ENCODE measurements at places on chromosomes 1 and 21. TPM values are rescaled to one million over a fixed set of nuclear protein-coding genes. Genes with fewer than 3 reads are reported as not detected.

The C8A gene
- not detected for total RNA-seq

The LEMD1 gene
- total RNA-seq = 4.0 TPM

The FCRL2 gene
- not detected for total RNA-seq

The GBP7 gene
- 0.07 TPM for total RNA-seq

The IFI16 gene
- total RNA-seq = 1.3 TPM

The HSD3B2 gene
- not detected for total RNA-seq

The TCHH gene
- total RNA-seq = not detected

The DSCAM gene
- not detected for total RNA-seq

The UTS2 gene
- total RNA-seq = not detected

The IKBKE gene
- 28.3 TPM for total RNA-seq

The LCE6A gene
- not detected for total RNA-seq

The CYP4Z1 gene
- not detected for total RNA-seq

The OR10J1 gene
- total RNA-seq = not detected

The GNAT2 gene
- total RNA-seq = 0.69 TPM

The RC3H1 gene
- 7.5 TPM for total RNA-seq

DNA sequence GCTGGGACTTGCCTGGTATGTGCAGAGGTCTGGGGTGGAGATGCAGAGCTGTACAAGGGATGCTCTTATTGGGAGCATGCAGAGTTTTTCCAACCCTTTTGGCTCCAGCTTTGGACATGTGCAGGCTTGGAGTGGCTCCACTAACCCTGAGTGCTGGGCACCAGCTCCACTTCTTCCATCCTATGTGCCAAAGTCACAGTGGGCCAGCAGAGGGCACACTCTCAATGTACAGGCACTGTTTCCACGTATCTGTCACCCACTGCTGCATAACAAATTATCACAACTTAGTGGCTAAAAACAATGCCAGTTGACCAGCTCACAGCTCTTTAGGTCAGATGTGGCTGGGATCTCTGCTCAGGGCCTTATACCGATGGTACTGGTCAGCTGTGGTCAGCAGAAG is 631.8 kb downstream of the AJAP1 start:
- DNase-seq = no peak

DNA sequence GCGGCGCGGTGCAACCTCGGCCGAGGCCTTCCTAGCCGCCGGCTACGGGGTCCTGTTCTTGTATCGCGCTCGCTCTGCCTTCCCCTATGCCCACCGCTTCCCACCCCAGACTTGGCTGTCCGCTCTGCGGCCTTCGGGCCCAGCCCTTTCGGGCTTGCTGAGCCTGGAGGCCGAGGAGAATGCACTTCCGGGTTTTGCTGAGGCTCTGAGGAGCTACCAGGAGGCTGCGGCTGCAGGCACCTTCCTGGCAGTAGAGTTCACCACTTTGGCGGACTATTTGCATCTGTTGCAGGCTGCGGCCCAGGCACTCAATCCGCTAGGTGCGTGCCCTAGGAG is 379 bp downstream of the PPCS start:
- peak; percentile 50 for DNase-seq

- DNase-seq = no peak
Measured at GRCh38 chr1:145795257-145795881, 28.5 kb downstream of the RNF115 start.

- no peak for DNase-seq
Measured at GRCh38 chr1:33296082-33296458, 24.8 kb downstream of the A3GALT2 start.

- DNase-seq = no peak
Measured at GRCh38 chr1:183363972-183364371, 54.2 kb downstream of the NMNAT2 start.

DNA sequence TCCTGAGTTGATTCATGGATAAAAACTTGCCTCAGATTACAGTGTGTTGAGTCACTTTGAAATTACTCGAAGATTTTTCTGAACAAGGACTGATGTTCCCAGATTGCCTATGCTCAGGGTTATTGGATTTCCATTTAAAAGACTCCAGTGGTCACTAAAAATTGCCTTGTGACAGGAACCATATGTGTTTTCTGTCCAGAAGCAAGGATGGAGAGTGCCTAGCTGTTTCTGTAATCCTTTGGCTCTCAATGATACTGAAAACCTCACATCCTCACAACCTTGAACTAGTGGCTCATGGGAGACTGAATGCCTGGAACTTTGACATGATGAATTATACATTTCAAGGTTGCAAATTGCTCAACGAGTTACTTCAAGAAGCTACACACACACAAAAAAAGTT is 1271.8 kb downstream of the BRINP3 start:
- DNase-seq = no peak

- DNase-seq = peak; percentile 72
Measured at GRCh38 chr1:107689159-107689558, 275.8 kb downstream of the VAV3 start.

DNA sequence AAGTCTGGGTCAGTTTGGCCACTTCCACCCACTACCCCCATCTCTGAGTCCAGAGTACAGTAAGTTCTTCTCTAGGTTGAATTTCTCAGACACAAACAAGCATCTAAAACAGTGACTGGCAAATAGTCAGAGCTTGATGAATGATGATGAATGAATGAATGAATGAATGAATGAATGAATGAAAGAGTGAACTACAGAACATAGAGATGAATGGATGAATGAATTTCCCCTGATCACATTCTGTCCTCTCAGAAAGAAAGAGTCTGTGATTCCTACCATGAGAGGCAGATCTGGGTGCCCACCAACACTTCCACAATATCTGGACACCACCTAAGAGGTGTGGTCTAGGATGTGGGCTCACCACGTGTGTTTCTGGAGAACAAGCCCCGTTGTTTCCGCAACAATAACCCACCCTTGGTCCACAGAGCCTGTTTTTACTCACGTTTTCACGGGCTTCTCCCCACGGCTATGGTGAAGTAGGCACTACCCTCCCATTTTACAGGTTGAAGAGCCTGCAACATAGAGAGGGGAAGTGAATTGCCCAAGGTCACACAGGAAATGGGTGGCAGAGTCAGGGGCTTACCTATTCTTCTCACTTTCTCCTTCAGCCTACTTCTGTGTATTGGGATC is 40.2 kb upstream of the IFFO2 start:
- no peak for DNase-seq

DNA sequence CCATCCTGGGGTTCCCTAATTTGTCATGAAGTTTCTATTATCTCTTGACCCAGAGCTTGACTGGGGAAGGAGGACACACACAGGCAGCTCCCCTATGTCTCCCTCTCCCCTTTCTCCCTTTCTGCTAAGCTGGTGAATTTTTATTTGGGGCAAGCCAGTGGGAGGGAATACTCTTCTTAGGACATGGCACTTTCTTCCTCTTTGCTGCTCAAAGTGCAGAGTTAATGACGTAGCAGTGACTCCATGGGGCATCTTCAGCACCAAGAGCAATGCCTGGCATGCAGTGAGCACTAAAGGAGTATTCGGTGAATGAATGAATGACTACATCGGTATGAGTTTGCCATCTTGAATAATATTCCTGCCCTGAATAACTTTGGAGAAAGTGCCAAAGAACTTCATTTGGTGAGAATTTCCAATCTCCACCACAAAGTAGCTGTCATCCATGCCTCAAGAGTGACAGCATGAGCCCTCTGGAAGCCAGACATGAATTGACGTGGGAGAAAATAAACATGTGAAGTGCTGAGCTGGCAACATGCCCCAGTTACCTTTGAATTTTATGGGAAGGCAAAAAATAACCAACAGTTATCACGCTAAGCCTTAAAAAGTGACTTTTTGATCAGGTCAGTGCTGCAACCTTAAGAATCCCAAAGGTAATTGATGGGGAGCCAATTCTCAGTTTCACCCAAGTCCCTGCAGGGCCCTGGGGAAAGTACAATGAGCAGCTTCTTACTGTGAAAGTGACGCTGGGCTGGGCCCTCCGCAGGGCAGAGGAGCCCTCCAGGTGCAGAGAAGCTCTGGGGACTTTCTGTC is 22.1 kb upstream of the ATF3 start:
- no peak for DNase-seq

- no peak for DNase-seq
Measured at GRCh38 chr1:113982949-113983348, 3.7 kb downstream of the OLFML3 start.
